Mammary microvascular endothelial cell (primary cell): ENCODE measurements at places on chromosomes 7 and 10. TPM values are rescaled to one million over a fixed set of nuclear protein-coding genes. Genes with fewer than 3 reads are reported as not detected.

The OPN4 gene
- not detected in 2 replicates for total RNA-seq

The NOM1 gene
- total RNA-seq = 14.0 and 14.5 TPM in 2 replicates

The IGFBP3 gene
- 54.2 and 71.4 TPM in 2 replicates for total RNA-seq

The EFCAB10 gene
- total RNA-seq = 0.44 TPM in 1 of 2 replicates, not detected in the other
